PC-3 (cell line): ENCODE measurements at places on chromosomes 1 and 21. TPM values are rescaled to one million over a fixed set of nuclear protein-coding genes. Genes with fewer than 3 reads are reported as not detected.

The PLA2G4A gene
- total RNA-seq = 1.3 and 2.3 TPM in 2 replicates

DNA sequence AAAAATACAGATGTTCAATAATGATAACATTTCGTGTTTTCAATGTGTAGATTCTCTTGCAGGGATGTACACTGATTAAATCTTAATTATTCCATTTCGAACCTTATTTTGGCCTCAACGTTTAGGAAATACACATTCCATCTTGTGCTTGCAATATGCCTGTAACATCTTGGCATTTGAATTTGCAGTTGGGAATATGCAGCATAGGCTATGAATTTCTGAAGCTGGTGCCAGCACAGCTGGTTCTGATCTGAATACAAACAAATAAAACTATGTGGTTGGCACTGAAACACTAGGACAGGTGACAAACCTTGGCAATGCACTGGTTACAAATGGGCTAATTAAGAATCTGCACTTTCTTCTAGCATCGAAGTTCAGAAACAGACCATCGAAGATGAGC lies 108.4 kb downstream of the ERG start:
- DNase-seq = no peak
- no peaks in the 10 kb centered on the region for H3K4me1 ChIP-seq
- H3K27ac ChIP-seq = no peak overlapping the region
- H3K4me3 ChIP-seq = no peak overlapping the region

GRCh38 chr1:22807340-22807739 lies 96.7 kb downstream of the EPHB2 start:
- peaks cover 30% of the 10 kb centered on the region for H3K4me1 ChIP-seq
- no peak overlapping the region for H3K4me3 ChIP-seq
- no peaks in the 10 kb centered on the region for H3K36me3 ChIP-seq
- H3K27me3 ChIP-seq = no peaks in the 10 kb centered on the region
- H3K27ac ChIP-seq = no peak overlapping the region
- DNase-seq = no peak

GRCh38 chr1:102578804-102579203 lies 529.5 kb downstream of the COL11A1 start:
- no peak for DNase-seq
- no peak overlapping the region for H3K4me3 ChIP-seq
- H3K27ac ChIP-seq = no peak overlapping the region
- H3K4me1 ChIP-seq = no peaks in the 10 kb centered on the region
- H3K36me3 ChIP-seq = no peaks in the 10 kb centered on the region

GRCh38 chr21:42515708-42516502 lies 2.3 kb downstream of the SLC37A1 start:
- peaks cover 44% of the 10 kb centered on the region for H3K4me1 ChIP-seq
- H3K4me3 ChIP-seq = peak overlapping the region; percentile 83

DNA sequence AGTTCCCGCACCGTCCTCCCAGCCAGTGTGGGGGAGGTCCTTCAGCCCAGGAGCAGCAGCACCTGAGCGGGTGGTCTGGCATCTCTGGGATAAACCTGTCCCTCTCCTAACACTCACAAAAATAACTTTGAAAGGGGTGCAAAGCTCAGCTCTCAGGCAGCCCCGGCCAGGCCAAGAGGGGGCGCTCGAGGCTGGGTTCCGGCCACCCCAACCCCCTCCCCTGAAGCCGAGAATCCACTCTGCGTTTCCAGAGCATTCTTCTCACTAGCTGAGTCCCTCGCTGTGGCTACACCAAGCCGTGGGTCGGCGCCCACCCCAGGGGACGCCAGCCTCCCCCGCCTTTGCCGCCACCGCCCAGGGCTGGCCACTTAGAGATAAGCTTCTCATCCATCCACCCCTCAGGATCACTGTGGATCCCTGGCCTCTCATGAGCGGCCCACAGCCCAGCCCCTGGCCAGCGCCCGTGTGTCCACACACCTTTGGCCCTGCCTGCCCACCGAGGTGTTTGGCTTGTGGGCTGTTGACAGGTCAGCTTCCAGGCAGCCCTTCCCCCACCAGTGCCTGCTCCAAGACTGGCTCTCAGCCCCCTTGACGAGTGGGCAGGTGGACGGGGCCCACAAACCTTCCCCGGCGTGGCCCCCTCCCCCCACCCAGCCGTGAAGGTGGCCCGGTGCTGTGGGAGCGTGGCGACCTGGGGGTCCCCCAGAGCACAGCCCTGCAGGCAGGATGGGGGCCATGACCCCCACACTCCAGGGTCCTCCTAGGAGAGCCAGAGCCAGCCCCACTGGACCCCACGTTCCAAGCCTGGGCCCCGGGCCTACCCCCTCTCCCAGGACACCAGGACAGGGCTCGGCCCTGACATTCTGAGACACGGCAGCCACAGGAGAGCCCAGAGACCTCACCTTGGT lies 1.9 kb downstream of the FTCD start:
- 0 out of 2 replicates have a peak, but pooled peaks cover 4% of the 10 kb centered on the region for H3K4me1 ChIP-seq
- DNase-seq = peak; percentile 51
- no peaks in the 10 kb centered on the region for H3K36me3 ChIP-seq
- H3K27me3 ChIP-seq = no peaks in the 10 kb centered on the region
- no peak overlapping the region for H3K4me3 ChIP-seq

DNA sequence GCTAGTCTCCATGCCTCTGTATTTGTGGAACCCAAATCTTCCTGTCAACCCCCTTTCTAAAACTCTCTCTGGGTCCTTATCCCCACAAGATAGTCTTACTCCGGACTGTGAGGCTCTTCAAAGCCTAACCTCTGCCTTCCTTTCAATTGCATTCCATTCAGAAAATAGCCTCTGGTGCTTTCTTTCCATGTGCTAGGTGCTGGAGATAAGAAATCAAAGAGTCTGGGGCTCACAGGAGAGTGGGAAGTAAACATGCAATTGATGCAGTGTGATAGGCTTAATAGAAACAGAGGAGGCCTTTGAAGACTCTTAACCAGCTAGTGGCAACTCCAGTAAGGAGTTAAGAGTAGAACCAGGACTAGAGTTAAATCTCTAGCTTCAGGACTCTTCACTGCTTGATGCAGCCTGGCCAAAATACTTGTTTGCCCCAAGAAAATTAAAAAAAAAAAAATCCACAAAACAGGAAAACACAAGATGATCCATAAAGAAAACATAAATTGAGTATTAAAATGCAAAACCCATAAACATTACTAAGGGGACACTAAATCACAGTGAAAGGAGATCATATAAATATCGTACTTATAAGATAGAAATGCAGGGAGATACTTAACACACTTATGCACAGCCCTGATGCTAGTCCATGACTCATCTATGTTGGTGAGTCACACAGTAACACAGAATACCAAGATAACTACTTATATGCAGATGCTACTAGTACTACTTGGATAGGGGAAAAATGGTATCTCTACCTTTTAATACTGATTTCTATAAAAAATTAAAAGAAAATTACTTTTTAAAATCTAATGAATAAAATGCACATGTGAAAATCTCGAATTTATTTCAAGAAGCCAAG lies 341.5 kb downstream of the KCNH1 start:
- H3K4me1 ChIP-seq = no peaks in the 10 kb centered on the region
- peaks cover 10% of the 10 kb centered on the region for H3K27me3 ChIP-seq
- H3K27ac ChIP-seq = no peak overlapping the region
- no peaks in the 10 kb centered on the region for H3K36me3 ChIP-seq
